Renal pelvis (tissue), 12 donors: ENCODE measurements at places on chromosomes 3 and 15. TPM values are rescaled to one million over a fixed set of nuclear protein-coding genes. Genes with fewer than 3 reads are reported as not detected.

GALNT15 gene
- polyA plus RNA-seq = 2.2 TPM

PLXND1 gene
- 142 TPM for polyA plus RNA-seq

DNA sequence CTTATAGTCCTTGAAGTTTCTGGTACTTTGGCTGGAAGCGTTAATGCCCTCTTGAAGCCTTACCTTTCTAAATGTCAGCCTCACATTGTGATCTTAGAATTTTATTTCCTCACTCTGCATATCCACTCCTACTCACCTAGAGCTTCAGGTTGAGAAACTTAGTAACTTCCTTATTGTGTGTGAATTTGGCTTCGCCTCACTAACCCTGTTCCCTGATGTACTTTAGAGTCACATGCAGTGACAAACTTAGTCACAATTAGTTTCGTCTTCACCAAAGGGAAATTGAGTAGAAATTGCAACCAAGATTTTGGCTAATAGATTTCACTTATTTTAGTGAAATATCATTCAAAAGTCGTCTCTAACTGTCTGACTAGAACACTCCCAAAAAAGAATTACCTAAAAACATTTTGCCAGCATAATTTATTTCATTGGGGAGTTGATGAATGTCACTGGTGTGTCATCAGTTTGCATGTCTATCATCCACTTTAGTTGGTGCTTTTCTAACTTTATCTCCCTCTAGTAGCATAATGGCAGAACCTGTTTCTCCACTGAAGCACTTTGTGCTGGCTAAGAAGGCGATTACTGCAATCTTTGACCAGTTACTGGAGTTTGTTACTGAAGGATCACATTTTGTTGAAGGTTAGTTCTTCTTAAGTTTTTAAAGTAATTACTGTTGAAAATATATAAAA is 960 bp downstream of the MFN1 start:
- no peak for DNase-seq

INSYN1 gene
- polyA plus RNA-seq = 21.7 TPM

DNA sequence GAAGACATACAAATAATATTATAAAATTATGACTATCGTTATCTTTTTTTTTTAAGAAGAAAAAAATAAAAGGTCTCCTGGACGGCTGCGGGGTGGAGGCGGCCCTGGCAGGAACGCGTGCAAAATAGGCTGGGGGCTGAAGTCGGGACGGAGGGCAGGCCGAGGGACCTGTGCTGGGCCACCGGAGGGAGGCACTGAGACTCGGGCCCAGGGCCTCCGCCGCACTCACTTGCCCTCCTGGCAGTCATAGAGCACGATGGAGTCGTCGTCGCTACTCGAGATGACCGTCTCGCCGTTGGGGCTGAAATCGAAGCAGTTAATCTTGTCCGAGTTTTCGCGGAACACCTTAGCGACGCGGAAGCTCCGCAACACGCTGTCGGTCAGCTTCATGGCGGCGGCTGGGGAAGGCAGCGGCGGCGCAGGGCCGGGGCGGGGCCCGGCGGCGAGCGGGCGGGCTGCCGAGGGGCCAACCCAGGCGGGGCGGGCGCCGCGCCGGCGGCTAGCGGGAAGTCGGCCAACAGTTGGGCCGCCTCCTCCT is 408 bp downstream of the WDR82 start:
- DNase-seq = no peak

DNA sequence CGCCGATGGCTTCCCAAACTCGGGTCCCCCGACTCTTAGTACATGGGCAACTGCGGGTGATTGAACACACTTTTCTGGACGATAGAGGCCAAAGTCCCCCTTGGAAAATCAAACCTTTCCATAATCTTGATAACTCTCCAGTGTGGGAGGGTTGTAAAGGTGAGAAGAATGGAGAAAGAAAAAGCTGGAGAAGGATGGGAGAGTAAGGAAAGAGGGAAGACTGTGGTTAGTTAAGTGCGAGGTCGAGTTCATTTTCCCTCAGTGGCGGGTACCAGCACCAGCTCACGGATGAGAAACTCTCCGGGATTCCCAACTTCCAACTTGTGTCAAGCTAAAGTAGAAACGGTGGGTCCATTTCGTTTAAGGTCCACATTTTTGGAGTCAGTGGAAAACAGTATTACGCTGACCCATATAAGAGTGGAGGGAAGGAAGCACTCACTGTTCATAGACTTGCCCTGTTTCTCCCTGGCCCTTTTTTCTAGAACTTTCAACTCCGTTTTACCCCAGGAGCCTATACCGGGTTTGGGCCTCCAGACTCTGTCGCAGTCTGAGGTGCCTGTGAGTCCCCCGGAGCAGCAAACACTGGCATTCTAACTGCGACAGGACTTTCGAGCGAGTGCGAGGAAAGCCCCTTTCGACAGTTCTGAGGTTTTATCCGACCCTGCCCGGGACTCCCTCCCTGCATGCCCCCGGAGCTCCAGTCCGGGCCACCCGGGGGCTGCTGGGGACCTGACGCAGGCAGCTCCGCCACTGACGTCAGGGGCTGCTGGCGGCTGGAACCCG is 14.8 kb downstream of the ZIC1 start:
- no peak for DNase-seq

- DNase-seq = no peak
Observed at GRCh38 chr15:90219421-90220141, 14.2 kb downstream of the CIB1 start.

GRCh38 chr3:10389995-10390394 is 69.1 kb upstream of the SEC13 start:
- no peak for DNase-seq

COPG1 gene
- polyA plus RNA-seq = 158 TPM

DNA sequence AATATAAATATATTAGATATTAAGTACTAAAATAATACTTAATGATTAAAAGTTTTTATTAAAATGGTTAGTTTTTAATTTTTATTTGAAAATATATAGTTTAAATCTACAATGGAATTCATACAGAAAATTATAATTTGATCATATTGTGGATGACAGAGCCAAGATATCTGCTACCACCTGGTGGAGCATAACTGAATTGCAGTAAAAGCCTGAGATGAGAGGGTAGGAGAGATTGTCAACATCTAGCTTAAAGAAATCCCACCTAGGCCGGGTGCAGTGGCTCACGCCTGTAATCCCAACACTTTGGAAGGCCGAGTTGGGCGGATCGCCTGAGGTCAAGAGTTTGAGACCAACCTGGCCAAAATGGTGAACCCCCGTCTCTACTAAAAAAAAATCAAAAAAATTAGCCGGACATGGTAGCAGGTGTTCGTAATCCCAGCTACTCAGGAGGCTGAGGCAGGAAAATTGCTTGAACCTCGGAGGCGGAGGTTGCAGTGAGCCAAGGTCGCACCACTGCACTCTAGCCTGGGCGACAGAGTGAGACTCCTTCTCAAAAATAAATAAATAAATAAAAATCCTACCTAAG is 25.1 kb upstream of the CSTA start:
- DNase-seq = no peak

DNA sequence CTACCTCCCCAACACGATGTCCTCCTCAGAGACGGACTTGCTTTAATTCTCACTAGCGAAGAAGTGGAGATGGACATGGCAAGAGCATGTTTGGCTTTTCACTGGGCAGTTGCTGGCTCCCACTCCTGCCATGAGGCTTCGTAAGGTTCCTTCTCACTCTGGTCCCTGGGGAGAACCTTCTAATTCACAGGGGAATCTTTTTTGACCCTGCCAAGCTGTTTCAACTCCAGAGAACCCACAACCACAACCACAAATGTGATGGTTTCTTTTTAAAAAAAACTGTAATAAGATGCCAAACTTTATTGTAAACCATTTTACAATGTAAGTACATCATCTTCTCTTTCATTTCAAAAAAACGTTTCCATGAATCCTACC is 1.6 kb upstream of the MUSTN1 start:
- DNase-seq = no peak

DNA sequence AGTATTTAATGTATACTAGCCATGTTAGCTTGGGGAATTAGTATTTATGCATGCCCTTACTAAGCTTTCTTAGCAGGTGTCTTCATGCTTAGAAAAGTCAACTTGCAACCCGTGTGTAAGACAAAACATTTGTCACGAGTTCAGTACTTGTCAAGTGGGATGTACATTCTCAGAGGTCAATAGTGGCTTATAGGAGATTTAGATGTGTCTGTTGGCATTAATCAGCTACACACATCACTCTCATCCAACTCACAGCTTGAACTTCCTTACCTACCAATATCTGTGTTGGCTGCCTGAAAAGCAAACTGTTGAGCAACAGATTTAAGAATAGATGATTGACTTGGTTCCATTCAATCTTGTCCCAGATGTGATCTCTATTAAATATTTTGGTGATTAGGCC is 109.5 kb downstream of the ROBO2 start:
- DNase-seq = no peak

DNA sequence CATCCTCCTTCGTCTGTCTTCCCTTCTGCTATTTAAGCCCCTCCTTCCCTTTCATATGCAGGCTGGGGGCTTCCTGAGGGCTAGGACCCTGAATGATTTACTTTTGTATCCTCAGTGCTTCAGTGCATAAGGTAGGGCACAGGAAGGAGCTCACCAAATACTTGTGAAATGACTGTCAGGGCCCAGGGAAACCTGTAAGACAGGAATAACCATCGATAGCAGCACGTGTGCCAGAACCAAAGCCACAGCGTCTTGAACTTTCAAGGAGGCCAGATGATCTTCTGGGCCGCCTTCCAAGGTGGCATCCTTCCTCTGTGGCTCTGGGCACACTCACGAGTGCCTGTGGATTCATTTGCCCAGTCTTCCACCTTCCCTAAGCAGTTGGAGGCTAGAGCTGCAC is 3.9 kb downstream of the TMED3 start:
- no peak for DNase-seq

ROPN1 gene
- 0.15 TPM for polyA plus RNA-seq

GRCh38 chr3:168858327-168858726 is 762.6 kb upstream of the GOLIM4 start:
- DNase-seq = no peak

GRCh38 chr3:22609139-22609538 is 594.0 kb upstream of the UBE2E2 start:
- DNase-seq = no peak

DNA sequence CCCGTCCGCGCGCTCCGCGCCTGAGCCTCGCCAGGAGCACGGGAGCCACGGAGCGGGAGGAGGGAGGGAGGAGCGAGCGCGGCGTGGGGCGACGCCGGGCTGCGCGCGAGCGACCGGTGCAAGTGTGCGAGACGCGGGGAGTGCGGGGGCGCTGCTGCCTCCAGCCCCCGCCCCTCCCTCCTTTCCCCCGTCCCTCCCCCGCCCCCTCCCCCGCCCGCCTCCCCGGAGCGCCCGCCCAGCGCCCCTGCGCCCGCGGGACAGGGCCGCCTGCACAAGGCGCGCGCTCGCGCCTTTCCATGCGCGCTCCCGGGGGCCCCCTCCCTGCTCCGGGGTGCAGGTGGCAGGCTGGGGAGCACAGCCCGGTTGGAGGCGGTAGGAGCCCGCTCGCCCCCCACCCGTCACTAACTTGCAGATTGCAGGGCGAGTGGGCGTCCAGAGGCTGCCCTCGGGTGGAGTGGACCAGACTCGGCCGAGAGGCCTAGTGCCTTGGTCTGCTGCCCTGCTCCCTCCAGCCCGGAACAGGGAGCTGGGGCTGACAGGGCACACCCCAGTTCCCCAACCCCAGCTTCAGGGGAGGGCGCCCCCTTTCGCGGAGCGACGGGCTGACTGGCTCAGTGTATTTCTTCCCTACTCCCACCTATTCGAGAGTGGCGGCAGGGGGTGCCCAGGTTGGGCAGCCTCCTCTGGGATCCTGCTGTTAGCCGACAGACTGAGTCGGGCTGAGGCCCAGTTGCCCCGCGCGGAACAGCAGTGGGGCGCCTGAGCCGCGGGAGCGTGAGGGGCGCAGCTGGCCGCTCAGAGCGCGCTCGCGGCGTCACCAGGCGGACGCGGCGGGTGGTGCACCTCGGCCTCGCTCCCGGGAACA is at the start of gene WNT7A:
TSS of gene WNT7A (minus strand) at position 126 of the 865 bp plus-strand sequence. CDS start 255 bp downstream, outside the sequence.
- no peak for DNase-seq

DNA sequence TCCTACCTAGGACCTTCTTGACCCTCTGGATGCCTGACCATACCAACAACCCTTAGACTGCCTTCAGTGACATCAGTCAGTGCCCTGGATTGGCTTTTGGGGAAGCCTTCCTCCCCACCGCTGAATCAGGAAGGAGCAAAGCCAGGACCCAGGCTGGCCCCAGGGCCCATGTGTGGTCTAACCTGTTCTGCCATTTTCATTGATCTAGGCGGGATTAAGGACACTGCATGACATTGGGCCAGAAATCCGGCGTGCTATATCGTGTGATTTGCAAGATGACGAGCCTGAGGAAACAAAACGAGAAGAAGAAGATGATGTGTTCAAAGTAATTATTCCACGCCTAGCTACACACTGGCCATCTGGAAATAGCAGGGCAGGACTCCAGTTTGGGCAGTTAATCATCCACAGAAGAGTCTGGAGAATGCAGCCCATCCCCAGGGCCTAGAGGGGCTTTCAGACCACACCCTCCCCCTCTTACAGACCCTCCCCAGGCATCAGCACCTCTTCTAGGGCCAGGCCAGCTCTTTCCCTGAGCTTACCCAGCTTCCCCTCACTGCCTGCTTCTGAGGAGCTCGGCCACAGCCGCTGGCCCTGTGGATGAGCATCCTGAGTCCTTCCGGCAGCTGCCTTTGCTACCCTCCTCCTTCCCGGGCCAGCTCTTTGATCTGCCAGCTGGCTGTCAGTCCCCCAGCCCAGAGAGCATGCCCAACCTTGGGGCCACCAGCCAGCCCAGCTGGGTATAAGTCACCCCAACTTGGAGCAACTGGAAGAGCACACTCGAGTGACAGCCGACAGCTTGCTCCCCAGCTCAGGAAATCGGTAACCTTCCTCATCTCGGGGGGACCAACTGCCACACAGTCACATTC is 45.9 kb downstream of the CHDH start:
- no peak for DNase-seq

DNA sequence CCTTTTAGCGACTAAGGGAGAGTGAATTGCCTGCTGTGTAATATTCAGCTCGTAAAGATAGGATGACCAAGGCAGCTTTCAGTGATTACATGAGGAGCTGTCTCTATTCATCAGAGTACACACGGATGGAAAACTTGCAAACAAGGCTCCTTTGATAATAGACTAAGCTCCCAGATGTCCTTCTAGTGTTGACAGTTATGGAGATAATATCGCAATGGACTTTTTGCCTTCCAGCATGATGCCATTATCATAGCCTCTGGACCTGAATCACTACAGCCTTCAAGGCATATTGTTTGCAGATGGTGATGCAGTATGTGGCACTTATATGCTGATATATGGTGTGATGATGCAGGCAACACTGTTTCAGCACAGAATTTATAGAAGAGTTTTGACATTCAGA is 93.9 kb downstream of the ECT2 start:
- DNase-seq = no peak

GRCh38 chr15:43118286-43118685 is 12.4 kb upstream of the UBR1 start:
- DNase-seq = no peak

SLC26A6 gene
- 33.1 TPM for polyA plus RNA-seq

DNA sequence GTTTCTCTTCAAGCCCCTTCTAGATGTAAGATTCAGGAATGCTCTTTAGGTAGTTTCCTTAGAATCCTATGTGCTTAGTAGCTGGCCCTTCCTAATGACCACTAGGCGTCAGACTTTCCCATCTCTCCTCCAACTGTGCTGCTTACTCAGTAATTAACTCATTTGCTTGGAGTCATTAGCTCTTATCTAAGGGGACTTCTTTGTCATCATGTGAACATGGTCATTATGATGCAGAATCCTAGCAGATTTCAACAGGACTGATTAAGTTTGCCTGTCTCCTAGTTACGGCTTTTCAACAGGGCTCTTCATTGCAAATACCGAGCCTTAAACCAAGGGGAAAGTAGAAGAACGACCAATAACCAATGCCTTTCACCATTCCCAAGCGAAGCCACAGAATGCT is 46.4 kb downstream of the GJD2 start:
- DNase-seq = peak; percentile 46

FOXB1 gene
- polyA plus RNA-seq = not detected

UTS2B gene
- polyA plus RNA-seq = 0.95 TPM

ENTPD3 gene
- polyA plus RNA-seq = 1.9 TPM

GRCh38 chr3:107680698-107681097 is 157.9 kb downstream of the BBX start:
- no peak for DNase-seq

BTLA gene
- polyA plus RNA-seq = 0.41 TPM
